ENCODE measurements at places on chromosomes 7 and 10.

DNA sequence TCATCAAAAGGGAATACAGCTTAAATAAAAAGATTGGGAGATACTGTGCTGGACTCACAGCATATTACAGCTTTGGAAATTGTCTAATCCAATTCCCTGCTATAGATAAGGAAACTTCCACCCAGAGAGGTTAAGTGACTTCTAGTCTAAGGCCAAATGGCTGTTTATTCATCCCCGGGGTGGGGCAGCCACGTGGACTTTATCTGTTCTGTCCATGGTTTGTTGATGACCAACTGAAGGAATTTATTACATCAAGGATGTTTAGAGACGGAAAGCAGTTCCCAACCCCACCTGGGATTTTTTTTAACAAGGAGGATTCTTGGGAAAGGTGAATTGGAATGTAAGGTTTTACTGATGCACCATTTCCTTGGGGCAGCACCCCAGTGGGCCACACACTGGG lies 88.6 kb downstream of the ATXN7L1 start:
- DNase-seq, result no peak

DNA sequence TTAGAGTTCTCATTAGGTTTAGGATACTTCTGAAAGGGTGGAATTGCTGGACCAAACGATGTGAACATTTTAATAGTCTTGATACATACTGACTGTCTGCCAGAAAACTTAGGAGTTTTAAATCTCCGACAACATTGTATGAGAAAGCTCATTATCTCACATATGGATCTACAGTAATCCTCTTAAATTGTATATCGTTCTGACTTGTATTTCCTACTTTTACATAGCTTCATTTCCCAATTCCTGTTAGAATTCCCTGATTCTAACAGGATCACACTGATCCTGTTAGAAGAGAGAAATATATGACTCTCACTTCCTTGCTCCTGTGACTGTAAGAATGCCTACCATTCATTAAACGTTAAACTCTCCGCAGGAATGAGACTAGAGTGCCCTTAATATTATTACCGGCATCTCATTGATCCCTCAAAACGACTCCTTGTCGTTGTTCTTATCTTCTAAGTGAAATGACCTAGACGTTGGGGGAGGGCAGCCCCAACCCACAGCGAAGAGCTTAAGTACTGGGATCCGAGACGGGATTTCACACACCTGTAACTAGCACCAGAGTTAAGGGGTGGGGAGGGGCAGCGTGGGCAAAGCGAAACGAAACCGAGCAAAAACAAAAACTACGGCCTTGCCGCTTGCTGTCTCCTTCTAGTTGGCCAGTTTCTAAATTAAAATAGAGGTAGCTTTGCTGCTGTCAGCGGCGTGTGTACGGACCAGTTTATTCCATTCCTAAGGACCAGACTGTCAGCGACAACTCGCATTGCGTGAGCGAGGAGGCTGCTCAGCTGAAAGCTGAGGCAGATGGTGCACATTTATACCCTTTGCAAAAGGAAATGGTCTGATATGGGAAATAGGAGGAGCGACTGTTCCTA lies 678 bp upstream of the TMEM106B start:
- DNase-seq, result no peak

DNA sequence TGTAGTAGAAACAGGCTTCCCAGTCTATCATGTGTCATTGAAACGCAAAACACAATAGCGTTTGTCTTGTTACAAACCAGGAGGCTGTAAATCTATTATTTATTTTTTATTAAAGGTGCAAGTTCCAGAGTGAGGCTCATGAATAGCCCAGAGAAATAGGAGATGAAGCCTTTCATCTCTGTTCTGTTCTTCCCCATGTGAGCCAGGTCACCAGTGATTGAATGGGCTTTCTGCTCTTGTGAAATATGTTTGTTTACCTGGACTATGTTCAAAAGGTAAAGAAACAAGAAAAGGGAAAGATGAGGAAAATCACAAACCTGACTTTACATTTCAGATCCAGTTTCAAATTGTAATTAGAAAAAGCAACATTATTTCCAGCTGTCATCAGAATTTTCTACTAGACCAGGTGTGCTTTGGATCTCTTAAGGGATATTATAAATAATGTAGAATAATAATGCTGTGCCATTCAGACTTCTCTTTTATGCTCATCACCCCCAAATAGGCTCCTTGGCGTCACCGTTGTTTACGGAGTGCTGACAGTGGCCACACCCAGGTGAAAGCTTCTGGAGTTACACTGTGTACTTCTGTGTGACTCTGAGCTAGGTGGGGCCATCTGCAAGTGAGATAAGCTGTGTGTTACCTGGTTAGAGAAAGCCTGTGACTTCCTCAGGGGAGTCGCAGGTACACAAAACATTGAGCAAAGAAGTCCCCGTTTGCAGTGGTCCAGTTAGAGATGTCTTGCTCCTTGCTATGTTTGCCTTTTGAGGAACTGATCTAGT lies 274.9 kb downstream of the SDK1 start:
- no peak for DNase-seq

- no peak for DNase-seq
These were observed 931 bp downstream of the SH2D4B start for GRCh38 chr10:80538481-80539185.

DNA sequence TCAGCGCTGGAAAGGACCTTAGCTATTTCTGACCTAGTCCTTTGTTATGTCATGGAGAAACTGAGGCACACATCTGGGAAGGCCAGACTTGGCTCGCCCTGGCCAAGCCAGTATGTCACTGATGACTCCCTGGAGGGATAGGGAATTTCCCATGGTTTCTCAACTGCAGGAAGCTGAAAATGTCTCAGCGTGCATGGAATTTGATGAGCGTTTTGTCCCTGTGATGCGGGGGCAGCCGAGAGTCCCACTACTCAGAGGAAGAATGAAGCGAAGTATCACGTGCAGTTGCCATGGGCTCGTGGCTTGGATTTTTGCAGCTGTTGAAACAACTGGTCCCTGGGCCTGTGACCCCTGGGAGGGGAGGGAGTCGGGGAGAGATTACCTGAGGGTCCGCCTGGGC lies 44.8 kb downstream of the CLIP2 start:
- no peak for DNase-seq

DNA sequence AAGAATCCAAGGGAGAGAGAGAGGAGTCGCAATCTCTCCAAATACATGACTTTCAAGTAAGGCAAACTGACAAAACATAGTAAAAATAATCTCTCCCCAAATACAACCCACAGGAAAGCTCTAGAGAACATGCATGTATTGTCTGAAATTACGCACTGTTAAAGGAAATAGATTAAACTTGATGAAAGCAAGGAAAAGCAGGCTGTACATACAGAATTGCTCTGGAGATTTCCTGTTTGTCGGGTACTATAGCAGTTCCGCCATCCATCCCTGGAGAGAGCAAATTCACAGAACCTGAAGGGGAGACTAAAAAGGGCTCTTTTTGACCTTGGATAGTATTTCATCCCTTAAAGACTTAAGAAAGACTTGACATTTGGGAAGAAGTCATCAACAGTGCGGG lies 170.2 kb upstream of the BET1 start:
- no peak for DNase-seq

- peak; percentile 30 for DNase-seq
These were observed 18.7 kb downstream of the AKR1C1 start for GRCh38 chr10:4981722-4982471.

DNA sequence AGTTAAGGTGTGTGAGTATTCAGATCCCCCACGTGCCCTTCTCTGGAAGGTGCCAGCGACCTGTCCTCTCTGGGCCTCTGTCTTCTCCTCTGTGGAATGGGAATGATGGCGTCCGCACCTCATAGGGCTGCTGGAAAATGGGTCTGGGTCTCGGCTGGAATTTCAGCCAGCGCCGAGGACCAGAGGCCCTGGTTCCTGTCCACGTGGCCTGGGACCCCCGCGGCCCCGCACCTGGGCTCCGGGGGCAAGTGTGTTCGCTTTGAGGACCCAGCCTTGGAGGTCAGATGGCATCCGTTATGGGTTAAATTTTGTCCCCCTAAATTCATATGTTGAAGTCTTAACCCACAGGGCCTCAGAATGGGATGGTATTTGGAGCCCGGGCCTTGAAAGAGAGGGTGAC lies 32.6 kb upstream of the PSMG3 start:
- no peak for DNase-seq

DNA sequence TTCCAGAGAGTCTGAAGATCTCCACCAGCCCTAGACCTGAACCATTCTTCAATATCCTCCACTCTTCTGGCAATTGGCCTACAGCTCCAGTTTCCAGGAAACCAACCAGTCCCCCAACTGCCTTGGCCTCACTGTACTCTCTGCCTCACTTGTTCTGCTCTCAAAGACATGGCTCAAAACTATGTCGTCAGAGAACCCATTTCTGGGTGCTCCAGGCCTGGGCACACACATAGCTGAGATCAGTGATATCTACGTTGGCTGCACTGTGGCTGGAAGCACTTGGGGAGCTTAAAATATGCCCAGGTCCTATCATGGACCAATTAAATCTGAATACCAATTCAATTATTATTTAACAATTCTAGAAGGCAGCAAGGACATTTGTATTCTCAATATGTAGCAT lies 93.1 kb downstream of the COBL start:
- no peak for DNase-seq

DNA sequence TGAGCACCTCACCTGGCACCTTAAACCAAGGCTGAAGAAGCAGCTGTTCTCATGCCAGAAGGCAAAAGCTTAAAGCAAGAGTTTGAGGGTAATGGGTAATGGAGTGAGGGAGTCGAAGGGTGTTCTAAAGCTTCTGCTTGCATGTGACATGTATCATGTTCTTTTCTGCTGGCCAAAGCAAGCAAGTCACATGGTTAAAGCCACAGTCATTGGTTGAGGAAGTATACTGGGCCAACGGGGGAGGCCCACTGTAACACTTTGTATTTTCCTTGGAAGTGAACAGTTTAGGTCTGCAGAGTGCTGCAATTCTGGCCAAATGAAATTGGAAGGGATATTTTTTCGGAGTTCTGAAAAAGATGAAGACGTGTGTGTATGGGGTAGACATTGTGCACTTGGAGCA lies 75.7 kb downstream of the REEP3 start:
- DNase-seq, result no peak

DNA sequence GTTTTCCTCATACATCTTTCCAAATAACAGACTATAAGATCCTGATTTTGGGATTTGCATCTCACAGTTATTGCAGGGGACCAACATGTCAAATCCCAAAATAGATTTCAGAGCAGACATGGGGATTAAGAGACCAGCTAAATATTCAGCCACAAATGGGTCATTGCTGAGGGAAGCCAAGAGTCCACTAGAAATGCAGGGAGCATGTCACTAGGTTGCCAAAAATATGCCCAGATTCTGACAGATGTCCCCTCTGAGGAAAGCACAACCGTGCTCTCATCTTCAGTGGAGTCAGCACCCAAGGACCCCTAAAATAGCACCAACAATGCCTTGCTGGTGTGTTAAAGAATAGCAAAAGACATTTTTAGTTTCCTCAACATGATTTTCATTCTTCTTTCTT lies 56.2 kb upstream of the AGK start:
- no peak for DNase-seq

GRCh38 chr7:37943905-37944736 lies 23.7 kb downstream of the EPDR1 start:
- DNase-seq, result peak; percentile 53

DNA sequence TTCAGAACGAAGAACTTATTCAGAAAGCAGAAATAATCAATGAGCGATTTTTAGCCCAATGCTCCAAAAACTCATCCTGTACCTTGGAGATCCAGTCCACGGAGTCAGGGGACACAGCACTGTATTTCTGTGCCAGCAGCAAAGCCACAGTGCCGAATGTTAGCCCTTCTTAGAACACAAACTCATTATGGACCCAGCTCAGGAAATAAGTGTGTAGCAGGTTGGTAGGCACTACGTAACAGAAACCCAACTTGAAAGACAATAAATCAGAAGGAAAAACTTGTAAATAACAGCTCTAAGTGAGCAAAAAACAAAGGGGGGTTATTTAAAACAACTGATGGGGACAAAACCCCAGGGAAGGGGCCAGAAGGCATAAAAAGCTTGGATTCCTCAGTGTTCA lies 112.0 kb upstream of the PRSS1 start:
- DNase-seq, result no peak

DNA sequence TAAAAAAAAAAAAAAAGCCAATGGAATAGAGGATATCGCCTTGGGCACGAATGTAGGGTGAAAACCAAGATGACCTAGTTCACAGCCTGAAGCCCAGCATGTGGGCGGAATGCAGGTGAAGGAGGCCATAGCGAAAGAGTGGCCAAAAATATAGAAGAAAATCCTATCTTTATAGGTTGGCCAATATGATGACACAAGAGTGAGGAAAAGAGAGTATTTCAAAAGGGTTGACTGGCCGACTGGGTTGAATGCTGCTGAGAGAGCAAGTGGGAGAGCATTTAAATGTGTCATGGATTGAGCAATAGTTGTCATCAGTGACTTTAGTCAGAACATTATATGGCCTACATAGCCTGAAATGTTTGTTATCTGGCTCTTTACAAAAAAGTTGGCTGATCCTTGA lies 17.2 kb upstream of the GLI3 start:
- DNase-seq, result no peak

DNA sequence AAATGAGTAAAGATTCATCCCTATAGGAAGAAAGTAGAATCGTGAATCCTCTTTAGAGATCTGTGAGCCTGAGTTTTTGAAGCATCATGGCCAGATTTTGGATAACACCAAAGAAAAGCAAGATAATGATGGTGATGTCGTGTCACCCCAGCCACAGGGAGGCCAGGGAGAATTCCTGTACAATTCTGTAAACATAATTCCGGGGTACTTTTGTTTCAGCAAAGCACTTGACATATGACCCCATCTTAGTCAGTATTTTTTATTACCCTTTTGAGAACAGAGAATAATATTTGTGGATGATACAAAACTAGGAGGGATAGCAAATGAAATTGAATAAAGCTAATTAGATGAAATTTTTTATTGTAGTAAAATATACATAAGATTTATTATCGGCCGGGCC lies 33.8 kb downstream of the NACAD start:
- DNase-seq, result no peak

DNA sequence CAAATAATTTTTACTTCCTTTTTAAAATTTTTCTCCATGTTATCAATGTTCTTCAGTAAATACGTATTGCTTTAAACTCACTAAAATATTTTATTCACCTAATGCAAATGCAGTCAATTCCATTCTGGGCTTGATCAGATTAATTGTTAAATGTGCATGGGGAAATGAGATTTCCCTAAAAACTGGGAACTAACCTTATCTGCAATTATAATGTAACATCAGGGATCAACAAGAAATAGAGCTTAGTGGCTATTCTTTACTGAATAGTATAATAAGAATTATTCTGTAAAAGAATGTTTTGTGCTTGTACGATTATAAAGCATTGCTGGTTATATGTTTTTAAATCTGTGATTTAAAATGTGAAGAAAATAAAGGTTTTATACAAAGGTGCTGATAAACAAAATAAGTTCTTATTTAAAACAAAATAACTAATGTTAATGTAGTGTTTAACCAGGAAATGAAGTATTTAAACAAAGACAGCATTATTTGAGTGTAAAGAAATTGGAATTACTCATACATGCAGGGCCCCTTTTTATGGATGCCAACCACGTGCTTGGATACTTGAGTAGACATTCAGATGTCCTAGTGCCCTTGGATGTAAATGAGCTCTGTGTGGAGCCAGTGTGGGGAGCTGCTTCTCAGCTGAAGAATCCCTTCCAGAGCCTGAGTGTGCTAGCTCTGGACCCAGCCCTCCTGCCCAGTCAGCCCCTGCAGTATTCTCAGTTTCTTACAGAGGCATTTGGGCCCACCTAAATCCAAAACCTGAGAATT lies 84.2 kb downstream of the REEP3 start:
- peak; percentile 55 for DNase-seq

Data from SK-MEL-5 (cell line).